ENCODE measurements at places on chromosomes 6 and 20. TPM values are rescaled to one million over a fixed set of nuclear protein-coding genes. Genes with fewer than 3 reads are reported as not detected.

The PHF1 gene
- total RNA-seq = 557 TPM

DNA sequence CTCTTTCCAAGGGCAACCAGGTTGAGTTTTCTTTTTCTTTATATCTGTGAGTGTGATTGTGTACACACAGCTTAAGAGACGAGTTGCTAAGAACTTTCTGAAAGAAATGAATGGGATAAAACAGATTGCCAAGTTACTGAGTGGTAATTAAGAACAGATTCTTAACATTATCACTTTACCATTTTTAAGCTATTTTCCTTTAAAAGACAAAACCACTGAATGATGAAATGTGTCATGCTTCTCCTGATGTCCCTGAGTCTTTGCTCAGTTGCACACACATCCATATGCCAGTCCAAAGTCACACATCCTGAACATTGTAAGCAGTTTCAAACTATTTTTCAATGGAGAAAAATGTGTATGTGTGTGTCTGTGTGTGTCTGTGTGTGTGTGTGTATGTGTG is 5.5 kb upstream of the DAAM2 start:
- DNase-seq = no peak

DNA sequence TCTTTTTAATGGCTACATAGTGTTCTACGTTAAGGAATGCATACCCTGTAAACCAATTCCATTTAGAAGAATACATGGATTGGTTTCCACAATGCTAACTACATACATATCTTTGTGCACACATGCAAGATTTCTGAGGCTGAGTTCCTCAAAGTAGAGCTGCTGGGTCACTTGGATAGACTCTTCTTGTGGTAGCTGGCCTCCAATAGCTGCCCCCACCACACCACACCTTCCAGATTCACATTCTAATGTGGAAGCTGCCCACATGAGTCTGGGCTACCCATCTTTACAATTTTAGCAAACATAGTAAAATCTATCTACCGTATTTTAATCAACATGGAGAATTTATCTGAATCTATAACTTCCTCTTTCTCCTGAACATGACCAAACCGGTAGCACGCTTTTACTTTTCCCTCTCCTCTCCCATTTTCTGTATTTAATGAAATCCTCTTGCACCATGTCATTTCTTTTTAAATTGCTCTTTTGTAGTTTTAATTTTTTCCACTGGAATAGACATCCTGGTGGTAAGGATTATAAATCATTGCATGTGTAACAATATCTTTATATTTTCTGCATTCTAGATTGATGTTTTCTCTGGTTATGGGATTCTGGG is 74.7 kb upstream of the CITED2 start:
- DNase-seq = no peak

DNA sequence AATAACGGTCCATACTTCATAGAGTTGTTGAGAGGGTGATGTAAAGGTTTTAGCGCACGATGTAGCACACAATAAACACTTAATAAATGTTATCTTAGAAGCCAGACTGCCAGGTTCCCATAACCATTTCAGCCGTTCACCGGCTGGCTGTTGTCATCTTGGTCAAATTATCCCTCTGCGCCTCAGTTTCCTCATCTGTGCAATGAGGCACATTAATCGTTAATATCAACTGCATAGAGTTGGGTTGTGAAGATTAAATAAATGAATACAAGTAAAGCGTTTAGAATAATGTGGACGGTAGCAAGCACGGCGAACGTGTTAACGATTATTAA is 432 bp upstream of the PSMF1 start:
- DNase-seq = no peak

GRCh38 chr6:75203721-75204120 is 2.1 kb downstream of the COL12A1 start:
- DNase-seq = no peak

The FAM83C gene
- total RNA-seq = not detected
